ENCODE measurements at places on chromosomes 5 and 9.
A peak's percentile ranks its signal among the peaks of the same experiment; 100 is the strongest.

- DNase-seq = no peak
These were observed 36.7 kb downstream of the ARL15 start for GRCh38 chr5:54273715-54274114.

- no peak for DNase-seq
These were observed 187.6 kb upstream of the GRAMD2B start for GRCh38 chr5:126235628-126236027.

DNA sequence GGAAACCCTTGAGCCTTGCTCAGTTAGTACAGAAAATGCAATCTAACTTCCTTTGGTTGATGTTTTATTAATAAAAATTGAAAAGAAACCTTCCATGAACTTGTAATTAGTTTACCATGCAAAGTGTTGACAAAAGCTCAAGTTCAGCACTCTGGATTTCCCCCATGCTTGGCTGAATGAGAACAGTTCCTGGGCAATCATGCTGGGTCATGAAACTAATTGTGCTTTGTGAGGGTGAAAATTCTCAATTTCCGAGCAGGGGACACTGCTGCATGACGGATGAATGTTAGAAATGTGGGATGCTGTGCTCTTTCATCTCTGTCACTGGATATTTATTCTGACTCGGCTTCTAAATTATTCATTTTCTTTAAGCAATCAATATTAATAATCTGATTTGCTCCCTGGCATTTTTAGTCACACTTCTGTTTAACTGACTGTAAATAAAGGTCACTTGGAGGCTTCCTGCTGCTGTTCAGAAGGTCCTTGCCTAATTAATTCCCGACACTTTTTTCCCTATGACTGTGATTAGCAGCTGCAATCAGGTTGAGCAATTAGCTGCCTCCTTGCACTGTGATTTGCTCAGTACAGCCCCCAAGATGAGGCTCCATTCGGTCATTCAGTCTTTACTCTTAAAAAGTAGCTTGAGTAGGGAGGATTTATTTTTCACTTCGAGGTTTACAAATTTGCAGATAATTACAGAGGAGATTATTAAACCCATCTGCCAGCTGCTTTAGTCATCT is 678.1 kb upstream of the ZNF608 start:
- no peak for DNase-seq

DNA sequence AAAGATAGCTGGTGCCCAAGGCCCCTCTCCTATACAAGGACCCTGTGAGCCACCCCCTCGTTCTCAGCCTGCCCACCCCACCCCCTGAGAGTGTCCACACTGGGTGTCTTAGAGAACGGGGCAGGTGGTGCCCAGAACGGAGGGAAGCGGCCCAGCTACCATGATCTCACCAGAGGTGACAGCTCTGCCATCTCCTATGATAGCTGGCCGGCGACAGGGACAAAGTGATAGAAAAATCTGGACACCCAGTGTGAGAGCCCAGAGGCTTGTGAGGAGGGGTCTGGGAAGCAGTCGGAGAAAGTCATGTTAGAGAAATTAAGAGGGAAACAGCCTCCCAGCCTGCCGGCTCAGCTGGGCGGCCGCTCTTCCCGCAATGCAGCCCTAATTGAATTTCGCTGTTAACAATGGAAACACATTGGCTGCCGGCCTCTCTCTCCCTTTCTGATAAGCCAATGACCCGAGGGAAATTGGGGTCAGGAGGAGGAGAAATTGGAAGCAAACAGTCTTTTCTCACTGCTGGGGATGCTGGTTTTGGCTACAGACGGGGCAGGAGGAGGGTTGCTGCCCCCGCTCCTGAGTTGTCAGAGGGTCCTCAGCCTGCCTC is 32.3 kb downstream of the HK3 start:
- DNase-seq = no peak

DNA sequence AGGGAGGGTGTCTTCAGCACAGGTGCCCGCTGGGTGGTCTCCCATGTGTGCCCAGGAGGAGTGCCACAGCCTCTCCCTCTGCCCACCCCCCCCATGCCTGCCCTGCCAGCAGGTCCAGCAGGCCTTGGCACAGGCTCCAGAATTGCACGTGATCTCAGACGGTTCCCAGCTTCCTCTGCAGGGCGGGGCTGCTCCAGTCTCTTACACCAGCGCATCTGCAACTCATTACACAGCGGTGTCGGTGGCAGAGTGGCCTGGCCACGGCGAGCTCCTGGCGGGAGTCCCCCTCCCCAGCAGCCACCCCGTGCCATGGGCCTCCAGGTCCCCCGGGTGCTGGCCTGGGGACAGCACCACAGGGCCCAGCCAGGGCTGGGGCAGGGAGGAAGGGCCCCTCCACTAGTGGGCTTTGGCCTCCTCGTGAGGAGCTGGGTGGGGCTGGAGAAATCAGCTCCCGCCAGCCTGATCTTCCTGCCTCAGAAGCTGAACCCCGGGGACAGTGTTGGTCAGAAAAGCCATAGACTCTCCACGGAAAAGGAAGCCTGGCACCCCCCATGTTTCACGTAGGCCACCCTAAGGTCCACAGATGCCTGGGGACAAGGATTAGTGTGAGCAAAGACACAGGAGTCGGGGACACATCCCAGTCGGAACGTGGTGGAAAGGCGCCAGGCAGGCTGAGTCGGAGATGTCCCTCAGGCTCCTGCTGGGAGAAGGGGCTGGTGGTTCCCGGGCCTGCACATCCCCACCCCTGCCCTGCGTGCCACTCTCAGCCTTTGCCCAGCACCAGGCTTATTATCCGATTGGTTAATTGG is 40.2 kb downstream of the RXRA start:
- peak; percentile 90 for DNase-seq

DNA sequence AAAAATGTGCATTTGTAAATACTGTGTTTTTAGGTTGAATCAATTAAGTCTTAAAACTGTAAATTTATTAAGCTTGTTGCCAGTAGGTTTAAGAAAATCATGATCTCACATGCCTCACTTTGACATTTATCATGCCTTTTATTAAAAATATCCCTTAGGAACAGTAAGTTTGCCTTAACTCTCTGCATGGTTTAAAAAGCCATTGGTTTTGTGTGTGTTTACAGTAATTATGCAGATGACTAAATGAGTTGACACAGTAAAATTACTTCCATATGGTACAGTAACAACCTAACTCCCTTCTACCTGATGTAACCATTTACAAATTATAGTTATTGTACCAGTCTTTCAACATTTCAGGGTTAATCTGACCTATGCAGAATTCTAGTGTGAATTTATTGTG is 6.5 kb downstream of the RPS6 start:
- no peak for DNase-seq

DNA sequence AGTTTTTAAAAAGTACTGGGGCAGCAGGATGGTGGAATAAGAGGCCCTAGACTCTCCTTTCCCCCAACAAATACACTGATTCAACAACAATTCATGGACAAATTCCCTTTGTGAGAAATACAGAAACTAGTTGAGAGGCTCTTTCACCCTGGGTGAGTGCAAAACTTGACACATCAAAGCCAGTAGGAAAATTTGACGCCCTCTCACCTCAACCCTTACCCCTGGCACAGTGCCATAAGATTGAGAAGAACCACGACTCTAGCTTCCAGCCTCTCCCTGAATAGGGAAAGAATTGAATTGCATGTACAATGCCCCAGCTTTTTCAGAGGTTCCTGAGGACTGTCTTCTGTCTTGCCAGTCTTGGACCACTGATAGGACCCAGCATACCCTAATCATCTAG is 12.3 kb downstream of the KIF4B start:
- DNase-seq = no peak

DNA sequence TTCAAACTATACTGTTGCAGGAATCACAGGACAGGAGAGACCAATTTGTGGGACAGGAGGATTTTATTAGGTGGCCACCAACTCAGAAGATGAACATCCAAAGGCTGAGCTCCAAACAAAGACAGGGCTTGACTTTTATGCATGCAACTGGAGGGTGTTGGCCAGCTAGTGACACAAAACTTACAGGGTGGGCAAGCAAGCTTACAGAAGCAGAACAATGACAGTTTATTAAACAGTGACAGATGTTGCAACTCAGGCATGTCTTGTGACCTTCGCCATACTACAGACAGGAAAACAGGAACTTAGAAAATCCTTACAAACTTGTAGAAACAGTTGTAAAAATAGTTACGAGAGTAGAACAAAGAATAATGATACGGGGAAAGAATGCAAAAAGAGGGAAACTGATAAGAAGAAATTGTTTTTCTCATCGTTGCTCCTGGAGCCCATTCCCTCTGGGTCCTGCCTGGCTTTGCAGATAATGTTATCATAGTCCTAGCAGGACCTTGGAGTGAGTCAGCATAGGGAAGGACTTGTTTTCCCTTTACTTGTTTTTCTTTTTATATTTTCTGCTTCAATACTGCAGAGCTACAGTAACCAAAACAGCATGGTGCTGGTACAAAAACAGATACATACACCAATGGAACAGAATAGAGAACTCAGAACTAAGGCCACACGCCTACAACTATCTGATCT is 2083.0 kb upstream of the ACO1 start:
- DNase-seq = no peak

DNA sequence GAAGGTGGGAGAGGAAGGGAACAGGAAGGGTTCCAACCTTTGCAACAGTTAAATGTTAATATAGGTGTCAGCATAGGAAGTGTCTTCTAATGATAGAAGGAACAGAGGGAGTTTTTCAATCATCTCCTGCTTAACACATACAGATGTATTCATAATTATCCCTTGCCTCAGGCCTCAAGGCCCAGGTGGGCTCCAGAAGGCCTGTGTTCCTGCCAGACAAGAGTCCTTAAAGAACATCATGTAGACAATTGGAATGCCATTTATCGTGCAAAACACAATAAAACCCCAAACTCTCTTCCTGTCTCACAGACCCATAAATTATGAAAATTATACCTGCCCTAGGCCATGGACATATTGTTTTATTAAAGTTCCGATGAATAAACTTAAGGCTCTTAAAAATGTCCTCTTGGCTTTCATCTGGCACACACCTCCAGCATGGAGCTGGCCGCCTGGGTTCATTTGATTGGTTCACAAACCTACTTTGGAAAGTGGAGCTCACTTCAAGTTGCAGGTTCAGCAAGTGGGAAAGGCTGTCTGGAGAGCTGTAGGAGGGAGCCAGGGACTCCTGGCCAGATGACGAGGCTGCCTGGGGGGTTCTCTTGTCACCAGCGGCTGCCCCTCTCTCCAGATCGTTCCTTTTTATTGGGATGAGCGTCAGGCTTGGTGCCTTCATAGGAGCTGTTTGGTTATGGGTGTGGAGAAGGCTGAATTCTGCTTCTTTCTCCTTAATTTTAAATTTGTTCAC is 17.5 kb downstream of the SPRY4 start:
- no peak for DNase-seq

- DNase-seq = no peak
These were observed 125.5 kb downstream of the GABRB2 start for GRCh38 chr5:161421067-161421466.

DNA sequence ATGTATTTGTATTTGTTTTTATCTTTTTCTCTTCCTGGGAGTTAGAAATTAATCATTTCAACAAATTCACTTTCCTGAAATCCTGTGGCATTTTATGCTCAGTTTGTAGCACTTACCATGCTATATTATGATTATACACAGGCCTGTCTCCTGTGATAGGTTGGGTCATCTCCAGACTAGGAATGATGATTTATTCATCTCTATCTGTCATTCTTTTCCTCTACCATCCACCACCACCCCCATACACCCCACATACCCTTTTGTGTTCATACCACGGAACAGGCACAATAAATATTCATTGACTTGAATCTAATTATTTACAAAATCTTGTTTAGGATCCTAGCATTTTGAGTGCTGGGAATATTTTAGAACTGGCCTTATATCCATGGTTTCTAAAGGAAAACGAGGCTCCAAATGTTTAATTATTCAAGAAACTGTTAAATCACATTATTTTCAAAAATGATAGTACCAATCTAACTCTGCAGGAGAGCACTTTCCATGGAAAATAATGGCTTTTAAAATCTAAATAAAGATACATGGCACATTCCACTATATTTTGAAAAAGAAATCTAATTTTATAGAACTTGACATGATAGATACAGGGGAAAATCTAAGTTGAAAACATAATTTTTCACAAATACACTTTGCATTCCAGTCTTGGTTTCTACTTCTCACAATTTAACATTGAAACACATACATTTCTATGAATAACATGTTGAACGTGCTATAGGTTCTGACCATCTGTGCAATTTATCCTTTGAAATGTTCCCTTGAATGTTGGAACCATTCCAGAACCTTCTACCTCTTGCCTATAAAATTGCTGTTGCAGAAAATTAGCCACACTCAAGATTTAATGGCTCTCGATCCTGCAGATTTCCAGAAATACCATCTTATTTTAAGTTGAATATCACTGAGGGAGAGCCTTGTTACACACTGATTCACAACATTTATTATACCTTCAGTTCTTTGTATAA is 89.3 kb downstream of the STARD4 start:
- DNase-seq = no peak

GRCh38 chr9:76463211-76463610 is 4.2 kb downstream of the GCNT1 start:
- no peak for DNase-seq

- DNase-seq = no peak
These were observed 55.3 kb downstream of the LIX1 start for GRCh38 chr5:97087138-97087537.

GRCh38 chr5:123813937-123814624 is 302.1 kb downstream of the CSNK1G3 start:
- peak; percentile 75 for DNase-seq

DNA sequence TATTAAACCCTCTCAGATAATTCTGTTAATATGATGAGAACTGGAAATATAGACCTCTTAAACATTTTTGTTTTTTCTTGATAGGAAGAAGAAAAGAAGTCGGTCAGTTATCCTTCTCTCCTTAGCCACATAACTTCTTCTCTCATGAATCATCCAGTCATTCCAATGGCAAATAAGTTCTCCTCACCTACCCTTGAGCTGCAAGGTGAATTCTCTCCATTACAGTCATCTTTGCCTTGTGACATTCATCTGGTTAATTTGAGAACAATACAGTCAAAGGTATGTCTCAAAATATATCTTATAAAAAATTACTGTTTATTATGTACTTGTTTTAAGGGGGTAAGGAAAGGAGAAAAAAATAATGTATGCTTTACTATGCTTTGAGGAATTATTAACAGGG is 165.3 kb downstream of the MAN2A1 start:
- DNase-seq = no peak

- DNase-seq = no peak
These were observed 213.5 kb downstream of the DENND1A start for GRCh38 chr9:123716339-123716945.

- DNase-seq = no peak
These were observed 272.7 kb upstream of the TRPC7 start for GRCh38 chr5:136638084-136638483.

DNA sequence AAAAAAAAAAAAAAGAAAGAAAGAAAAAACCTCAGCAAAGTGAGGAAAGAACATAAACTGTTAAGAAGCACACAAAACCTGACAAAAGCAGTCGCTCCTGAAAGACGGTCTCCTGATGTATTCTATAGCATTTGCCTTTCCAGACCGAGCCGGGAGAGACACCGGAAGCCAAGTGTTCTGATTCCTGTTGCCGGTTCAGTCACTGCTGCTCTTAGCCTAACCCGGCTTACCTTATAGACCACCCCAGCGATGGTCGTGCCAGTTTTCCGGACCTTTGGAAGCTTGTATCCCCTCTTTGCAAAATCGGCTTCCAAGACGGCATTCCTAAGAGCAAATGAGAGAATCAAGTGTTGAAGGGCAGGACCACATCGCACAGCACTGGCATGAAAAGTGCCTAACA is 630 bp downstream of the PSMB7 start:
- DNase-seq = no peak

- DNase-seq = no peak
These were observed 524 bp downstream of the MEGF10 start for GRCh38 chr5:127290946-127291693.

- no peak for DNase-seq
These were observed 600 bp upstream of the SQSTM1 start for GRCh38 chr5:179820127-179820482.

Data from fibroblast of skin of right biceps (primary cell).